ENCODE measurements at places on chromosomes 3 and 15.
A peak's percentile ranks its signal among the peaks of the same experiment; 100 is the strongest.

GRCh38 chr3:27559835-27560234 lies 75.7 kb upstream of the SLC4A7 start:
- no peak for DNase-seq

- DNase-seq = no peak
Observed at GRCh38 chr3:153621953-153622352, 459.9 kb downstream of the RAP2B start.

- DNase-seq = no peak
Observed at GRCh38 chr15:65969865-65970816, 100.8 kb downstream of the RAB11A start.

DNA sequence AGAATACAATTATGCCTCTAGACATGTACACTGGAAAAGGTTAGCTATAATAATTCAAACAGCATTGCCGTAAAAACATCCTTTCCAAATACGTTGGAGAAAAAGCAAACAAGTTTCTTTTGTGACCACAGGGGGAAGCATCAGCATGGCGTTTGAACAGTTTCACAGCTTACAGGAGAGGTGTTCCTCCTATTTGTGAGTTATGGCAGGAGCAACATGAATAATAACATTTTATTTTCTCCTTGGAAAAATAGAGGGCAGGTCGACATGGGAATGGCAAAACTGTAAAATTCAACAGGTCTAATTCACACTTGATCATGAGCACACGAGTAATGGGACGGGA lies 39.7 kb upstream of the GADL1 start:
- no peak for DNase-seq

- no peak for DNase-seq
Observed at GRCh38 chr3:140128631-140129030, 193.6 kb downstream of the CLSTN2 start.

- DNase-seq = peak; percentile 45
Observed at GRCh38 chr3:168249550-168250414, 154.1 kb upstream of the GOLIM4 start.
